ENCODE measurements at places on chromosomes 2 and 18.
A peak's percentile ranks its signal among the peaks of the same experiment; 100 is the strongest.

GRCh38 chr2:67219651-67220050 lies 177.5 kb upstream of the ETAA1 start:
- DNase-seq: no peak

DNA sequence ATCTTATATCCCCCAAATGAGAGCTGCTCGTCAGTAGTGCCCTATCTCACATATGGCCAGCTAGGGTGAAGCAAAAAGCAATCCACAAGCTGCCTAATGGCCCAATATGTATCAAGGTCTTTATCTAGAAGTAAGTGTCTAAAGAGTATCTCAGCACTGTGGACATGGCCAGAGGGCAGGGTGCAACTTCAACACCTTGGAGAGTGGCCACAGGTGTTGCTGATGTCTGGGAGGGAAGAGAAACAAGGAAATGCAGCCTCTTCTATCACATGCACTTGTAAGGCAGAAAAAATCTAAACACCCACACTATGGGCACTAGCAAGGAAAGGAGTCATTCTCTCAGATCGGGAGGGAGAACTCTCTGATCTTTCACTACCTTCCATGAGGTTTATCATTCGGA lies 23.7 kb upstream of the MRPL19 start:
- DNase-seq: no peak

DNA sequence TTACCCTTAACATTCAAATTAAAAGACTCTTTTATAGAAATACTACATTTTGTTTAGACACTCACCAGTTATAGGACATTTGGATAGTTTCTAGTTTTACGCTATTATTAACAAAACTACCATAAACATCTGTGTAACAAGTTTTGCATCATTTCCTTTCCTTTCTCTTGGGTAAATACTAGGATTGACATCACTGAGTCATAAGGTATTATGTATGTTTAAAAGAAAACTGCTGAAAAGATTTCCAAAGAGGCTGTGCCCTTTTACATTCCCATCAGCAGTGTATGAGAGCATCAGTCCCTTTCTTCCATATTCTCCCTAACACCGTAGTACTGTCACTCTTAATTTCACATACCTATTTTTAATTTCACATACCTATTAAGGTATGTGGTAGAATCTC lies 130.6 kb downstream of the USP34 start:
- DNase-seq: peak; percentile 8

DNA sequence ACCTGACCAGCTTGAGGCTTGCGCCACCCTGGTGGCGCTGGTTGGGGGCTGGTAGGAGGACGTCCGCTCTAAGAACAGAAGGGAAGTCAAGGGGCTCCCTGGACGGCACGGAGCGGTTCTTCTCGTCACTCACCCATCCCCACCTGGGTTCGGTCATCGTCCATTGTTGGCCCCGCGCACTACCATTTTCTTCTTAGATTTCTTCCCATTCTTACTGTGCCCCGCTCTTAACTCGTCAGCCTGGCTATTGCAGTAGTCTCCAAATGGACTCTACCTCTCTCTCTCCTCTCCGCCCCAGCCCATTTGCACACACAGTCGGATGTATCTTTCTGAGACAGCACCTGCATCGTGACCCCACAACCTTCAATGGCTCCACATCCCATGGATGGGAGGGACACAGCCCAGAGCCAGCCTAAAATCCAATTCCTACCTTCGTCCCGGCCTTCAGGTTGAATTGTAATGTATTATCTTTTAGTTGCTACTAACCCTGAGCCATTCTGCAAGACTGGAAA lies 814 bp upstream of the RAB1A start:
- DNase-seq: no peak

DNA sequence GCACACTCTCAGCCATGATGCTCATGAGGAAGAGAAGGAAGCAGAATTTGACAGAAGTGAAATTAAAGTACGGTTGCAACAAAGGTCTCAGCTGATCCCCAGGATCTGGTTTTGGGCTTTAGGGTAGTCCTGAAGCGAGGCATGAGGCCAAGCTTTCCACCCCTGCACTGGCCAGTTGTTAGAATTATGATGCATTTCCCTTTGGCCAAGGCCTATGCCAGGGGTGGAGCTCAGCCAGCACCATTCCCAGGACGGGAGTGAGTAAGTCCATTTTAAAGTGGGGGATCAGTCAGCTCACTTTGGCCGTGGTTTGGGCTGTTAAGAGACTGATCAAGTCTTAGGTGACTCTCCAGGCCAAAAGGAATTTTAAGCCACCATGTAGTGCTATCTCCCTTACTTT lies 314.5 kb upstream of the MMADHC start:
- DNase-seq: no peak

DNA sequence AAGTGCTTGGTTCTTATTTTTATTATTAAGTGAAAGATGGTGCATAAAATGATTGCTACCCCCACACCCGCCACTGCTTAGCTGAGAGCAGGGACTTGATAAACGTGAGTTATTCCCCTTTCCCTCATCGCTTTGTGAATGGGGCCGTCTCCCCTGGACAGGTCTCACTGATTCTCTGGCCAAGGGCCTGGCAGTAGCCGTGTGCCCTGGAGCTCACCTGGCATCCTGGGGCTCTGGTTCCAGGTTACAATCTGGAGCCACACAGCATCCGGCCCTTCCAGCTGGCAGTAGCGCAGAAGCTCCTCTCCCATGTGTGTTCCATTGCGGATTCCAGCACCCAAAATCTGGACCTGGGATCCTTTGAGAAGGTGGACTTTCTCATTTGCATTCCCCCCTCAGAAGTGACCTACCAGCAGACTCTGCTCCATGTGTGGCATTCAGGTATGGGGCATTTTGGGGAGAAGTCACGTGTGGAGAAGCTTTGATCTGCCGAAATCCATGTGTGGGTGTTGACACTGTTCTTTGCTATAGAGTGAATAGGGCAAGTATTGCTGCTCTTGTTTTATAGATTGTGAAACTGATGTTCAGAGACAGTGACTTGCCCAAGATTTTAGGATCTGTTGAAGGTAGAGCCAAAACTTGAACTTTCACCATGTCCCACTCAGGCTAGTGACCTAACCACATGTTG lies 63.8 kb downstream of the GREB1 start:
- no peak for DNase-seq

GRCh38 chr2:205495819-205496218 lies 186.5 kb upstream of the NRP2 start:
- no peak for DNase-seq

GRCh38 chr18:76488190-76488589 lies 6.9 kb downstream of the ZNF516 start:
- no peak for DNase-seq

- DNase-seq: no peak
These were observed 26.0 kb downstream of the TMEM127 start for GRCh38 chr2:96239745-96240264.

DNA sequence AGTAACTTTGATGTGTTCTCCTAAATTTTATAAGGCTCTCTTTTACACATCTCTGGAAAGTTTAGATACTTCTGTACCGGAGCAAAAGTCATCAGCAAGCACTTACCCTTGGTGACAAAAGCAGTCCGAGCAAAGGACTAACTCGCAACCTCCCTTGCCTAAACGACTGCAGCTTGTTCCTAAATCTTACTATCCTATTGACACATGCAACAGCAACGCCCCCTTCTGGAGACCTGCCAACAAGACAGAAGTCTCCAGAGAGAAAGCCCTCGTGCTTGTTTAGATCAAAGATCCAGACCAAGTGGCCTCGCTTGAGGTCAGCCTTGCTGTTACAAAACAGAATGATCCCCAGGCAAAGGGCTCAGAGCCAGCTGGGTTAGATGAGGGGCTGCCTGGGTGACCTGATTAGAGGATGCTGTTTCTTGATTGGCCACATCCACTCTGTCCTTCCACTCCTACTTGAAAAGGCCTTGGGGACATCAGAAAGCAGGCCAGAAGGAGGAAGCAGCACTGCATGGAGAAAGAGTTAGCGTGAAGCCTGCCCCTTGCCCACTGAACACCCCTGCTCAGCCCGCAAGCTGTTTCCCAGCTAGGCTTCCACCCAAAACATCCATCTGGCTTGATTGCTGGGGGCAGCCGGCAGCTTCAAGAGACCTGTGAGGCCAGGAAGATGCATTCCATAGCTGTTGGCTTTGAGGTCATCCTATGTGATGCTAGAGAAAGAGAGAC lies 94.3 kb downstream of the HNRNPLL start:
- DNase-seq: peak; percentile 97

DNA sequence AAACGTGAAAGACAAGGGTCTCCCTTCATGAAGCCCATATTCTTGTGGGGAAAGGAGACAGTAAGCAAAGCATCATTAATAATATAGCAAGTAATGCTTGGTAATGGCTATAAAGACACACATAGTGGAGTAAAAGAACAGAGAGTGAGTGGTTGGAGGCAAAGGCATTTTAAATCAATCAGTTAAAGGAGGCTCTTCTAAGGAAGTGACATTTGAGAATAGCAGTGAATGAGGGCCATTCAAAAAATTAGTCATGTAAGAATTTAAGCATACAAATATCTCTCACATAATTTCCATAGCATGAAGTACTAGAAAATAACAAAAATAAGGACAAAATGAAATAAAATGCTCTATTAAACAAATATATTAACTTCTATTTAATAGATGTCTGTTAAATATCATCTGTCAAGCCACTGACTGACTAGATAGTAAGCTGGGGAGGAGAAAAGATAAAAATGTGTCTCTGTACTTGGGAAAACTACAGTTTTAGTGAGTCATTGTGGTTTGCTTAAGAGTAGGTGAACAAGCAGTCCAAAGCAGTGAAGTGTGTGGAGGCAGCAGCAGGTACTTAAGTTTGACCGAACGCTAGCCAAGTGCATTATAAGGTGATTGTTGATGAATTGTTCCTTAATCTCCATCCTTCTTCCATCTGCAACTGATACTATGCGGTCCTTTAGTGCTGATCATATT lies 160.1 kb downstream of the PARD3B start:
- DNase-seq: no peak

DNA sequence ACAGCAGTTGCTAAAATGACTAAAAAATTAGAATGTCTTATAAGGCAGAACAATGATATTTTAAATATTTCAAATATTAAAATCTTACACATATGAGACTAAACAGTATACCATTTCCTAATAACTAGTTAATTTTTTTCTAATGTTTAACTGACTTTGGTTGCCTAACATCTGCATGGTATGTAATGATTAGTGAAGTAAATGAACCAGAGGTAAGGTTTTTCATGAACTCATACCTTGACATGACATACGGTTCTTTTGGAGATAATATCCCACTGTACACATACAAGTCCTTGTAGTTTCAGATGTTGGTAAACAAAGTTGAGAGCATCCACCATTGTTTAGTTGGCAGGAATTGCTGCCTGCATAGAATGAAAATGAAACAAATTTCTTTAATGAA lies 1360.2 kb downstream of the LRP1B start:
- DNase-seq: no peak

- no peak for DNase-seq
These were observed 58.4 kb upstream of the PPP1CB start for GRCh38 chr2:28693223-28693622.

DNA sequence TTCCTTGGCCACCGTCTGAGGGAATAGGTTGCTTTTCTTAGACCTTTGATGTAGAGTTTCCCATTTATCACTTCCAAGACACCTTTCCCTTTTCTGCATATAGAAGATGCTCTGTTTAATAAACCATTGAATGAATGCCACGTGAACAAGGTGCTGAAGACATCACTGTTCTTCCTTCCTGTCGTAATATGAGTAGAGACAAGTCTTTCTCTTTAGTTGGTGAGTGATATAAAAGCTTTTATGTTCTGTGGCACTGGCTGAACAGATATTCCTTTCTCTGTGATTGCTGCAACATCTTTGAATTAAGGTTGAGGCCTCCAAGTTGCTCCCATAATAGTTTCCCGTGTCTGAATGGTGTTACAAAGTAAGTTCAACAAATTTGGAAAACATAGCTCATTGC lies 38.7 kb downstream of the TTC39C start:
- no peak for DNase-seq

DNA sequence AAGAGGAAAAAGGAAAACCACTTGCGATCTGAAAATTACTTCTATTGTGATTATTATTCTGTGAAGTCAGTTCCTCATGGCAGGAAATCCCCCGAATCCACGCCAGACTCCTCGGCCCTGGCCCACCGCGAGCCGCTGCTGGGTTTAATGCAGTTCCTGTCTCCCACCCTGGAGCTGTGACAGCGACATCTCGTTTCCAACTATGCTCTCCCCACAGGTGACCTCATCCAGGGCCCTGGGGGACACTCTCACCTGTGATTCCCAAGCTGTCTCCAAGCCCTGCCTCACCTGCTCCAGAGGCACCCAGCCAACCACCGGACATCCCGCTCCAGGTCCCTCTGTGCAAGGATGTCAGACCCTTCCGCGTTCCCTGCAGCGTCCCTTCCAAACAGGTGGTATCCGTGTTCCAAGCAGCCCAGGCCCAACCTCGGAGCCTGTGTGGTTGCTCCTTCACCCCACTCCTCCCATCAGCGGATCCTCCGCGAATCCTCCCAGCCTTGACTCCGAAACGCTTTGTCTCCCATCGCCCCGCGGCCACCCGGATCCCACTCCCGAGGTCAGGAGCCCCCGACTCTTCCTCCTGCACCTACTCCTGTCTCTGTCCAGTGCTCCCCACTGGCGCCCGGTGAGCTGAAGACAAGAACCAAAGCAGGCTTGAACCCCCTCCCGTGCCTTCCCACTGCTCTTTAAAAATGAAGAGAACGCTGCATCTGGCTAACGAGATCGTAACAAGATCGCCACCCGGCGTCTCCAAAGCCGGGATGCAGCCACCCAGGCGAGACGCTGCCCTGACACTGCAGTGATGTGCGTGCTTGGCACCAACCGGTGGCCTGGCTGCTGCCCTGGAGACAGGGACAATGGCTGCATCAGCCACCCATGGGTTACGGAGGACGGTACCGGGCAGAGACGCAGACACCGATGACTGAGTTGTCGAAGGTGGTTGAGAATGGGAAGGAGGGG lies 96.5 kb downstream of the NDUFA10 start:
- DNase-seq: no peak

DNA sequence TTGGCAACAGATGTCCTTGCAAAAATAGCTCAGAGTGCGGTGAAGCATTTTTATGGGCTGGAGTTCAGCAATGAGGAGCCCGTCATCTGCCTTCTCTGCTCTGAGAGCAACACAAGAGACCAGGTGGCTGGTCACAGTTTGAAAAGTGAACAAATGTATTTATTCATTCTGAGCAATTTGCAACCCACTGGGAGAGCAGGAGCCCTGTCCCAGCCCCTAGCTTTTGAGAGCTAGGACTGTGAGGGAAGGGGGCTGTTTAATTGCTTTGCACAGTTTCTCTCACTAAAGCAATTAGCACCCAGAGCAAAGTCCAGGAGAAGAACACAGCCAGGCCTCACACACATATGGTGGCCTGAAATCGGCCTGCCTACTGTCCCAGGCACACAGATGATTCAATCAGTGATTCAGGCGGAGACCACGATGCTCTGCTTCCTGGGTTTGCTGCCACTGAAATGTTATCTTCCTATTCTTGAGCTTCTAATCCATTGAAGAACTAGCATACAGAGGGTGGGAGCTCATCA lies 646.1 kb upstream of the ACVR2A start:
- no peak for DNase-seq

GRCh38 chr2:86443631-86444350 lies 2.6 kb downstream of the KDM3A start:
- peak; percentile 72 for DNase-seq

DNA sequence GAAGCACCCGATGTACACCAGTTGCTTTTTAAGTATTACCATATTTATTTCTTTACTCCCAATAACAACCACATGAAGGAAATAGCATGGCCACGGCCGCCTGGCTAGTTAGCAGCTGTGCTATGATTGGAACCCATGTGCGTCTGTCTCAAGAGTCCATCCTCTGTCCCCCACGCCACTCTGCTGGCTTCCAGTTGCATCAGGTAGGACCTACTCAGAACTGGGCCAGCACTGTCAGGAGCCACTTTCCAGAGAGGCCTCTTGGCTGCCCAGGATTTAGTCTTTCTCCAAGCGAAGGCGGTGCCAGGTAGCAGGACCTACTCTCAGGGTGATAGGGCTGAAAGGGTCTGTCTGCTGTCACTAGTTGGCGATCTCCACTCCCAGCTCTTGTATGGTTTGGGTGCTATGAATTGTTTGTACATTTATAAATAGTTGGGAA lies 22.1 kb downstream of the ASB18 start:
- no peak for DNase-seq
